ENCODE measurements at places on chromosomes 2 and 18.
A peak's percentile ranks its signal among the peaks of the same experiment; 100 is the strongest.

DNA sequence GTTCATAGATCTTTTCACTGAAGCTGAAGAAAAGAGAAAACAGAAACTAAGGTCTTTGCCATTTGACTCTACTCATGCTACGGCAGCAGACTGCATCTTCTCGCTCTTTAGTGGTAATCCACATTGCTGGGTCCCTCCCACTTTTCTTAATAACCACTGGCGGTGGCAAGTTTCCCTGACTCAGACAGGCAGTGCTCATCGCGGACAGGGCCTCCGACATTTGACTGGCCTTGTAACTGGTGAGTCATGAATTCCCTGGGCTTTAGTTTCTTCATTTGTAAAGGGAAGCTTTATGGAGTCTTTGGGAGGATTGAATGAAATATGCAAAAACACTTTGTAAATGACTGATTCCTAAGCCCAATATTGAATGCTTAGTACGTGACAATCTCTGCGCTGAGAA is 238.2 kb upstream of the RBBP8 start:
- DNase-seq = no peak

GRCh38 chr18:50151926-50152325 is 43.0 kb downstream of the MYO5B start:
- DNase-seq = no peak

DNA sequence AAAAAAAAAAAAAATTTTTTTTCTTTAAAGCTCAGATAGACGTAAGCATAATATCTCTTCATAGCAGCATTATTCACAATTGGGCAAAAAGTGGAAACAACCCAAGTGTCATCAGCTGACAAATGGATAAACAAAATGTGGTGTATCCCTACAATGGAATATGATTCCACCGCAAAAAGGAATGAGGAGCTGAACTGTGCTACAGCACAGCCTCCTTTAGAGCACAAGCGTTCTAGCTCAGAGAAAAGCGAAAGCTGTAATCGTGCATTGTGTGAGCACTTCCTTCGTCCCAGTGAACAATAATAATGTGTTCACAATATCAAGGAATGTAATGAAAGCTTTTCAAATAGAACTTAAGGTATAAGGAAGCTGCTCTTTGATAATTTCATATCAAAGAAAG is 11.7 kb upstream of the CHMP1B start:
- no peak for DNase-seq

DNA sequence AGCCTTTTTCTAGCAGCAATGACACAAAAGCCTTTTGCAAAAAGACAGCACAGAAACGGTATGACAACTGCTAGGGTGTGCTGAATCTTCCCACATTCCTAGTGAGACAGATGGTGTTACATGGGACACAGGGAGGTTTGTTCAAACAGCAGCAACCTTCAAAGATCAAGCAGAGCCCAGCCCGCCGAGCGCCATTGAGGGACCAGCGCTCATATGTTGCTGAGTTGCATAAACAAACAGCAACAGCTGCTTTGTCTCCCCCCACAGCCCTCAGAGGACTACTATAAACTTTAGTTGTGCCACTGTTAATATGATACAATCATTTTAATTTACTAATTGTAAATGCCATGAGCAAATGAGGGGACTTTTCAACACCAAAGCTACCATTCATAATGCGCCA is 117.7 kb downstream of the ZEB2 start:
- peak; percentile 58 for DNase-seq

GRCh38 chr2:110823165-110823564 is 90.8 kb downstream of the ACOXL start:
- DNase-seq = no peak

DNA sequence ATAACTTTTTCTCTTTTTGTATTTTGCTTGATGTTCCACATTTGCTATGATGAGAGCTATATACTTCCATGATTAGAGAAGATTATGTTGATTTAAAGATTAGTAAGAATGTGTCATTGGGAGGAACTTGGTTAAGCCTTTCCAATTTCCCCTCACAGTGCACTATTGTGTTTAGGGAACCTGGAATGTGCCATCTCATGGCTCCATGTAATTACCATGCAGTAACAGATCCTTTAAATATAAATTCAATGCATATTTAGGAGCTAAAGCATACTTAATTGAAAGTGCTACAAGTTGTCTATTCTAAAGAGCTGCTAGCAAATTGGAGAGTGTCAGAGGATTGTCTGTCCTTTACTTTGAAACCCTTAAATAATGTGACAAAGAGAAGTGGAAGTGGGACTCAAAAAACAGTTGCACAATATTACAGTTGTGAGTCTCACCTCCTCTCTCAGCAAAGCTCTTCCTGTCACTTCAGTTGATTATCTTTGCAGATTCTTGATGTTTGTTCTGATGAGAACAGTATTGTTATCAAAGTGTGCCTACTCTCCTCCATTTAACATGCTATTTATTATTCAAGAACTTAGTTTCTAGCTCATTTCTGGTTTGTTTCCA is 1162.7 kb upstream of the ZEB2 start:
- no peak for DNase-seq

DNA sequence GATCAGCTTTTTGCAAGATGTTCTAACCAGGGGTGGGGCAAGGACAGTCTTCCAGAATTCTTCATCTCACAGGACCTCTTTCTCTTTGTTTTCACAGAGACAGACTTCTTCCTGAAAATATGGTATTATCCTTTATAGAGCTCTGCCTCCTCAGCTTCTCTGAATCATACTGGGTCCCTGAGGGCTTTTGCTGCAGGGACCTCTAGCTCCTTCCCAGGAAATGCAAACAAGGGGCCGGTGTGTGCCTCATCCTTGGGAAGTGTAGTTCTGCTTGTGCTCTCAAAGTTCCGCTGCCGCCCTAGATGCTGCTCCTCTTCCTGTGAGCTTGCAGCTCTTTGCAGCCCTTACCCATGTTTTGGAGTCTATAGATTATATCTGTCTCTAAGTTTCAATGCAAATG is 99.5 kb upstream of the NPAS2 start:
- DNase-seq = no peak

GRCh38 chr2:50727636-50728339 is 304.1 kb downstream of the NRXN1 start:
- no peak for DNase-seq

DNA sequence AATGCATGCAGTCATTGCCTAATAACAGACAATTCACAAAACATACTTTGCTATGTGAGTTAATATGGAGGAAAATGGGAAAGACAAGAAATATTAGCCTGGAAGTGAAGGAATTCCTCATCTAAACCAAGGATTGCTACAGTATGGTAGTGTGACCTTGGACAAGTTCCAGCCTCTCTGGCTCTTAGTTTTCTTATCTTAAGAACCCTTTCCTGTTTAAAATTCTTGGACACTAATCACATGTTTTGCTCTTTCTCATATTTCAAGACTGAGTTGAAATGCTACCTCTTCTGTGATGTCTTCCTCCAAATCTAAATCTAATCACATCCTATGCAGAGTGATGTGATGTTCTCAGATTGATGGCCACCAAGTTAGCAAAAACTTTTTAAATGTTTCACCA is 20.8 kb upstream of the ADAM23 start:
- DNase-seq = peak; percentile 69

DNA sequence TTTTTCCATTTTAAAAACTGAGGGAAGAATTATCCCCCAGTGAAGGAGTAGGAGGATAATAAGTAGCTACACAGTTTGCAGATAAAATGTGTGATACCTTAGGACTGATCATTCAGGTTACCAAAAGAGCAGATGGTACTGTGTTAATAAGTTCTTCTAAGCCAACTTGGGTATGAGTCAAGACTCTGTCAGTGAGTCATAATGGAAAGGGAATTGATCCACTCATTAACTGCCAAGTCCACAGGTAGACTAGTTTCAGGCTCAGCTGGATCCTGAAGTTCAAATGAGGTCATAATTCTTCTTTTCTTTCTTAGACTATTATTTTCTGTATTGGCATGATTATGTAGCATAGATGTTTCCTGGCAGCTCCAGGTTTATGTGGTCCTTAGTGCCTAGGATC is 142.4 kb upstream of the ALPP start:
- DNase-seq = no peak

DNA sequence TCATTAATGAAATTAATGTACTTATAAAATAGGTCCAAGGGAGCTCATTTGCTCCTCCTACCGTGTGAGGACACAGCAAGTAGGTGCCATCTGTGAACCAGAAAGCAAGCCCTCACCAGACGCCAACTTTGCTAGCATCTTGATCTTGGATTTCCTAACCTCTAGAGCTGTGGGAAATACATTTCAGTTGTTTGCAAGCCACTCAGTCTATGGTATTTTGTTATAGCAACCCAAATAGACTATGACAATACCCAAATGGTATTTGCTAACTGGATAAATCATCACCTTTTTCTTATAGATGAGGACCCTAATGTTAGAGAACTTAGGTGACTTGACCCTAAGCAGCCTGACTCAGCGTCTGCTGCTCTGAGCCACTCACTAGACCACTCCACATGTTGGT is 379.6 kb downstream of the HRH4 start:
- no peak for DNase-seq

- DNase-seq = no peak
These were observed 3.5 kb downstream of the ACTR2 start for GRCh38 chr2:65231121-65231520.

All from testis (tissue), 5 donors.